Activated T-cell treated with anti-CD3 and anti-CD28 coated beads for 1 hour (primary cell): ENCODE measurements at places on chromosomes 7 and 10.

- no peak for DNase-seq
These were observed 203.2 kb downstream of the DNAJB6 start for GRCh38 chr7:157540020-157540419.

DNA sequence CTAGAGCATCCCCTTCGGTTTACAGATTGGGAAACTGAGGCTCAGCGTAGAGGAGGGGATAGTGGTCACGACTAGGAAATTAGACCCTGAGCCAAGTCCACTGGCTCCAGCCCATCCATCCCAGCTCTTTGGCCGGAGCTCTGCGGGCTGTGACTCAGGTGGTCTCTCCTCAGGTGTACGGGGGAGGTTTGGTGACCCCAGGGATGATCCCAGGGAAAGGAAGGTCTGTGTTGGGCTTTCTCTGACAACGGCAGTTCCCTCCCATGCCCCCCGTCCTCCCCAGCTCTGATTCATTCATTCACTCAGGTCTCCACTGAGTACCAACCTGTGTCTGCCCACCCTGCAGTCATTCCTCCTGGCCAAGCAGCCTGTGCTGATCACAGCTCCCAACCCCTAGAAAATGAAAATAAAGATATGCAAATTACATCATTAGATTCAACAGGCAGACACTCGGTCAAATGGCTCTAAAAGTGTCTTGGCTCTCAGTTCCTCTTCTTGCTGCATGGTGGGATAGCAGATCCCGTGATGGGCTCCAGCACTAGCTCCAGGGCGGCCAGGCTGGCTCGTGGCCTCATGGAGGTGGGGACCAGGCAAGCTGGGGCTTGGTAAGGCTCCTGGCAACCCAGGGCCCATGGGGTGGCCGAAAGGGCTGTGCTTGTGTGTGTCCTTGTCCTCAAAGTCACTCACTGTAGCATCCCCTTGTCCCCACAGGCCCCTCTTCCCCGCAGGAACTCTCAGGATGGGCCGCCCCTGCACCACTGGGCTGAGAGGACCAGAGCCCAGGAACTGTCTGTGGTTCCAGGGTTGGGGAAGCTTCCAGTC is 37.8 kb downstream of the CLRN3 start:
- DNase-seq: no peak

DNA sequence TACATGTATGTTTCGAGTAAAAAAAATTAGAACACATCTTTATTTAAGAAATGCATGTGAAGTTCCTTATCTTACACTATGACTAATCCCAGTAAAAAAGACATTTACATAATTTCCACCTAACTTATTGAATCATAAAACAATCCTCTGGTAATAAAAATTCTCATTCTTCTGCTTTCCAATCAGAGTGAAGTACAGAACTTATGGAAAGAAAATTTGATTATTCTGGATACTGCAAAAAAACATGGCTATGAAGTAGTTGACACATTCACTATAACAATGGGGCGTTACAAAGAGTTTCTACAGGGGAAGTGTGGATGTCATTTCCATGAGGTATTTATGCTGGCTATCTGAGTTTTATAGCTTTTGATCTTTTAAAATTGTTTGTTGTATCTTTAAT is 57.7 kb upstream of the WNT16 start:
- DNase-seq: no peak

GRCh38 chr10:44384601-44385025 is 284 bp downstream of the CXCL12 start:
- no peak for DNase-seq

DNA sequence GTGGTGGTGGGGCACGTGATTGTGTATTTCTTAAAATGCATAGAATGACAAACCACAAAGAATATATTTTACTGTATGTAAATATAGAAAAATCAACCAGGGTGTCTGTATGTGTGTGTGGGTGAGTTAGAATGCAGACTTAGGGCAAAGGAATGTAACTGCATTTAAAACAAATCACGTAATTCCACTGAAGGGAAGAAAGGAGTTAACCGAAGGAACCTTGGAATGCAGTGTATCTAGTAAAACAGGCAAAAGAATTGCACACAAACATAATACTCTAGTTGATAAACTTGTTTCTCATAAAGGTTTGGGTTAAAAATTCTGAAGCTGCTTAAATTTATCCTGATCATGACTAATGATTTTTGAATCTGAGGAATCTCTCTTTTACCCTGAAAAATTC is 134.9 kb downstream of the ADRA2A start:
- DNase-seq: no peak
